ENCODE measurements at places on chromosomes 2 and 18.

GRCh38 chr2:9200633-9201015, 6.0 kb upstream of the ASAP2 start:
- no peak for DNase-seq

DNA sequence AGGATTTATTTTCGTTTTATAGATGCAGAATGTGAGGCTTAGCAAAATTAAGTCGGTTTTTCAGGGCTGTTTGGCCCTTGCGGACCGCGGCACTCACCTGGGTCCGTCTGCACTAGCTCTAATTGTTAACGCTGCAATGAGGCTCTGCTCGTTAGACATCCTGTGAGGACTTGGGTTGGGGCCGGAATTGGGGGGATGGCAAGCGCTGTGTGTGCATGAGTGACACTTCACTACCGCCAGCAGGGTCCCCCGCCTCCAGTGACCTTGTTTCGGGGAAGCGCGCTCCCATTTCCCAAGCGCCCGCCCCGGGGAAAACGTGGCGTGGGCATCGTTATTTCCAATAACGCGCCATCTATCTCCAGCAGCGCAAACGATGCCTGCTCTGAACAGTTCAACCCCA, 54.2 kb downstream of the KCNG2 start:
- no peak for DNase-seq

GRCh38 chr2:17800219-17800618, 16.0 kb upstream of the MSGN1 start:
- DNase-seq, result no peak

- no peak for DNase-seq
Observed at GRCh38 chr2:218002143-218002844, 501 bp downstream of the TNS1 start.

DNA sequence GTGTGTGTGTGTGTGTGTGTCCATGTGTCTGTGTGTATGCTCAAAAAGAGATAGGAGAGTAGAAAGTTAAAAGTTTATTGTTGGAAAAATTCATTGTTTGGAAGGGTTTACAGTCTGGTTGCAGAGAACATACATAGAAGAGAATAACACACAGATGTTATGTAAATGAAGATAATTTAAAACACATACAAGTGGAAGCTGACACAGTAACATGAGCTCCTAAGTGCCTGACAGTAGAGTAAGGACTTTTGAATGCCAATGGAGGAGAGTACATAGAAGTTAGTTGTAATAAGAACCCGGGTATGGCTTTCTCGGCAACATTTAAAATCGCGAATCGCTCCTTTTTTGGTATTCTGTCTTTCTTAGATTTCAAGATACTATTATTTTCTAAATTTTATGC, 137.0 kb upstream of the FANCL start:
- no peak for DNase-seq

DNA sequence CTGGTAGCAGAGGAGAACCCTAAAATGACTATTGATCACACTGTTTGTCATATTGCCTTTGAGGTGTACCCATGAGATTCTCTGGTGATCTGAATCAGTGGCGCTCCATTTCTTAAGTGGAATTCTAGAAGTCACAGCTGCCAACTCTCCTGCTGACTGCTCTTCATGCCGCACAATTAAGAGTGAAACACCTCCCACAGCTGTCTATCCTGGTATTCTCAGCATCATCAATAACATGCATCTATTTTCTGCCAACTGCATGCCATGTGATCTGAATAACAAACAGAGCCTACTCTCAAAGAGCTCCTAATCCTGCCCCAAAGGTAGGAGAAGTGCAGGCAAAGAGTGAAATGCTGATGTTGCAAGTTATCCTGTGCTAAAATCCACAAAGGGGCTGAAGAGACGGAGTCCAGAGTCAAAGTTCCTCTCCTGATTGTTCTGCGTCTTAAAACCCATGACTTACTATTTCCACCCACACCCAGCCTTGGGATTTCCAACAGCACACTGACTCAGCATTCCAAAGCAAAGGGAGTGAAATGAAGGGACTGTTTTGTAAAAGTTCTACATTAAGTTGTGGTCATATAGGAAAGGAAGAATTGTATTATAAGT, 13.7 kb upstream of the DAPL1 start:
- no peak for DNase-seq

DNA sequence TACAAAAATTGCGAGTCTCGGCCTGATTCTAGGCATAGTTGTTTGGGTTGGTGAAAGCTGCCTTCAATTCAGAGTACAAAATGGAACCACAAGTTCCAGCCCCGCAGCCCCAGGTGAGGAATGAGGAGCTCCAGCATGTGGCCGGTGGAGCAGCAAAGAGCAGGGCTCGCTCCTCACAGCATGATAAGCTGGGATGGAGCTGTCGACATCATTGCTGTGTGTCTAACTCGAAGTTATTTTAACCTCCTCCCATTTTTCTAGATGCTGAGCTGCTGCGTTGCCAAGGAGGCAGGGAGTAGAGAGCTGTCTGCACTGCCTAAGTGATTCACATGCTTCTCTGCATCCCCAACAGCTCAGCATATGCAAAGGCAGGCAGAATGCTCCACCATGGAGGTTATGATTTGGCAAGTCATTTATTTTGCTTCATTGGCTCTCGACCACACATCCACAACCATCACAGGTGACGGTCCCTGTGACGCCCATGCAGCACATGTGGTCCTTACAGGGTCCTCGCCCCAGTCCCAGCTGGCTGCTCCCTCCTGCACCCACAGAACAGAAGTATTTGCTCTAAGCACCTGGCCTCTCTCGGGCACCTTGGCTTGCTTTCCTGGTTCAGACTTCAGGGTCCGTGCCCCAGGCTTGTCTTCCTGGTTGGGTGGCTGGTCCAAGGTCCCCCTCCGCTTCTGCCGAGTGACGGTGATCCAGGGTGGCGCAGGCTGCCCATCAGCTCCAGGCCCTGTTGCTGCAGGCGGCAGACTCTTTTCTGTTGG, 66.0 kb upstream of the MGAT4A start:
- no peak for DNase-seq

DNA sequence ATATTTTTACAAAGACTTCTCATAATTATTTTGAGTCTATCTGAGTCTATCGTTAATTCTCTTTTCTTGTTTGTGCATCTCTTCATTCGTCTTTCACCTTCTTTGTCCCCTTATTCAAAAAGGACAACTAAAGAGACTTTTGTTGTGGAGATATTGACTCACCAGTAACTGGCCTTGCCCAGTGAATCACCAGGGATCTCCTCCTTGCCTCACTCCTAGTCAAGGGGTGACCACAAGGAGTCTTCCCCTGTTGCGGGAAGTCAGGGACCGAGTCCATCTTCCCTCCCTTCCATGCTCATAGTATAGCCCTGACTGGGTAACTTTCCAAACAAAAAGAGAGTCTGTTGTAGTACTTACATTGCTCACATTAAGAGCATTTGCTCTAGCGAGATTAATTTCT, 158.9 kb downstream of the NEB start:
- no peak for DNase-seq

DNA sequence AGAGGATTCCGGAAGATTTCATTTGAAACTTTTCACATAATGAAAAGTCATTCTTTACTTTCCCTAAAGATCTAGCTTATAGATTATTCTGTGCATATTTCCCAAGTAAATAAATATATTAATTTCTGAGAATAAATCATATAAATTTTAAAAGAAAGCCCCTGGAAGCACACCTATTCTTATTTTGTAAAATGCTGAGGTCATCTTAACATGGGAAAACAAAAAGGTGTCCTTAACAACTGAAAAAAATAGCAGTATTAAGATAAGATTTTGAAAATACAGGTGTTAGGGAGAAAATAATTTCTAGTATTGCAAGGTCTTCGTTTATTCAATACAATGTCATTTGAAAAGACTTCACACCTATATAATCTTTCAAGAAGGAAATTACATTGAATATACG, 567.5 kb upstream of the CHAC2 start:
- DNase-seq, result no peak

GRCh38 chr18:50286391-50287027, 983 bp downstream of the CXXC1 start:
- no peak for DNase-seq

DNA sequence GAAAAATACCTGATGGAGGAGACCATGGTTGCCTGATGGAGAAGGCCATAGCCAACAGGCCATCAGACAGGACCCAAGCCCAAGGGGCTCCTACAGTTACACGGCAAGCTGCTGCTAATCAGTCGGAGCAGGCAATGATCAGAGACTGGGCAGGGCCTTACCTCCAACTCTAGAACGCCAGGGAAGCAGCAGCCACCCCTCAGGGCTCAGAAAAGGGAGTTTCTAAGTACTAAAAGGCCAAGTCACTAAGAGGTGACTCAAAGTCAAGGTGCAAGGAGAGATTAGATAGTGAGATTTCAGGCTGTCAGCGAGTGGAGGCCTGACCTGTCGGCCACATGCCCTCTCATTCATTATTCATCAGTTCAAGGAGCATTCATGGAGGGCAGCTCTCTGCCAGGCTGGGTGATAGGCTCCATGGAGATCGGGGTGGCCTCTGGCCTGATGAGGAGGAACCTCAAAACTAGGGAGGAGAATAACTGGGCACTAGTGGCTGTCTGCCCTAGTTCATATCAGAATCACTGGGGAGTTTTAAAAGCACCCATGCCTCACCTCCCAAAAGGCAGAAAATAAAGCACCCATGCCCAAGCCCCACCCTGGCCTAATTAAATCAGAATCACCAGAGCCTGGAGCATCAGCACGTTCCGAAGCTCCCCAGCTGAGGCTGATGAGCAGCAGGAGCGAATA, 3.6 kb downstream of the VIL1 start:
- no peak for DNase-seq

DNA sequence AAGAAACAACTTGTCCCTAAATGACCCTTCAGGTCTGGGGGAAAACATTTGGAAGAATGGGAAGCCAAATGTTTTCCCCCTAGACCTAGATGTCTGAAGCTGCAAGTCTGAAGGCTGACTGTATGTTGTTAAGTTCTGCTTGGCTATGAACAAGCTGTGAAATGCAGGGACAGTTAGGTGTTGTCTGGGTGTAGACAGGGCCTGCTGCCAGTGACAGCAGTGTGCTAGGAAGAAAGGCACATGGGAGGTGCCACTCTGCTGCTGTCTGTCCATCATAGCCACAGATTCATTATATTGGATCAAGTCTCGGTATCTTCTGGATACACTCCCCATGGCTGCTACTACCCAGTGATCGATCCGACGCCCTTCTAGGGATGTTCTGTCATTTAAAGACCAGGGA, 265.9 kb upstream of the PXDN start:
- no peak for DNase-seq

DNA sequence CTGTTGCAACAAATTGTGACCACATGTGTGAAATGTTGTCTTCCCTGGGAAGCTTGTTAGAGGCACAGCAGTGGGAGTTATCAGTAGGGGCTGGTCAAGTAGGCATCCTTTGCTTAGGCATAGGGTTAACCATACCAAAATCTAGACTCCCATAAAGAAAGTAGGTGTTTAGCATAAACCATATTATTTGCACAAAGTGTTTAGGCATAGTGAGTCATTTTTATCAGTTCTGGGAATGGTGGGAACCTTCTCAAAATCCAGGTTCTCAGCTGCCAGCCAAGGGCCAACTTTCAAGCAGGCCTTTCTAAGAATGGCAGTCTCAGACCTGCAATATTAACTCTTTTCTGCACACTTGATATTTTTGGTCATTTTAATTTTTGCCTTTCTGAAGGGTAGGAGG, 88.5 kb downstream of the RAB3GAP1 start:
- DNase-seq, result no peak

- no peak for DNase-seq
Observed at GRCh38 chr2:658426-658825, 18.8 kb downstream of the TMEM18 start.

DNA sequence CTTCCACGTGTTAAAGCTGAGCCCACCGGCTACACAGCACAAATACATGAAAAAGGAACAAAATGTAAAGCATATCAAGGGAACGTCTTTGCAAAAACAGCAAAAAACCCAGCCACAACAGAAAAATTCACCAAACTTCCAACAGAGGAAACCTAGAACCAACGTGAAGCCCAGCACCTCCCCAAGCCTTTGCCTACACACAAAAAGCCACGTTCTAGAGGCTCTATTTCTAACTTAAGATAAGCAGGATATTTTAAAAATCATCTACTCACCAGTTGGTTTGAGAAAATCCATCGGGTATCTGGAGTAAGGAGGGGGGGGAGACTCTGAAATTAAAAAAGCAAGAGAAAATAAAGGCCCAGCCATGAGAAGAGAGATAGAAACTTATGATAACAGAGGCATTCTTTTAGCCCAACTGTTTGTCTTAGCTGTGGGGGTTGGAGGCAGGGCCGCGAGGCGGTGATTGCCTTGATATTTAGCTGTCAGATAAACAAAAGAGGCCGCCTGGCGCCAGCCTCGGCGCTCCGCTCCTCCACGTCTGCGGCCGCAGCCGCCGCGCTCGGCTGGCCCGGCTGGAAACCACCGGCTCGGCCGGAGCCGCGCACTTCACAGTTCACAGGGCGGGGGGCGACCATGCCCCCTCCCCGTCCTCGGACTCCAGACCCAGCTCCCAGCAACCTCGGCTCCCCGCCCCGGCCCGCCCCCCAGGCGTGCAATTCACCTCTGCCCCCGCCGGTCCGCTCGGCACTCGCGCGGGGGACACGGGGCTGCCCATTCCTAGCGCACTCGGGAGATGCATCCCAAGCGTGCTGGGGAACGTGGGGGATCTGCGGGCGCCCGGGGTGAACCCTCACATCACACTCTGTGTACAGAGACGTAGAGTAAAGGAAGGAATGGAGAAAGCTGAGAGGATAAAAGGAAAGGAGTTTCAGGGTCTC, 2.4 kb downstream of the SMAD7 start:
- no peak for DNase-seq

- no peak for DNase-seq
Observed at GRCh38 chr2:220569112-220569897, 941.9 kb downstream of the SLC4A3 start.

GRCh38 chr2:15316370-15316814, 244.7 kb downstream of the NBAS start:
- no peak for DNase-seq

GRCh38 chr2:220147161-220148038, 520.0 kb downstream of the SLC4A3 start:
- DNase-seq, result no peak
